GM04503 (cell line): ENCODE measurements at places on chromosomes 4 and X.
A peak's percentile ranks its signal among the peaks of the same experiment; 100 is the strongest.

- DNase-seq: no peak
Observed at GRCh38 chrX:98962996-98963395, 1447.1 kb downstream of the PCDH19 start.

DNA sequence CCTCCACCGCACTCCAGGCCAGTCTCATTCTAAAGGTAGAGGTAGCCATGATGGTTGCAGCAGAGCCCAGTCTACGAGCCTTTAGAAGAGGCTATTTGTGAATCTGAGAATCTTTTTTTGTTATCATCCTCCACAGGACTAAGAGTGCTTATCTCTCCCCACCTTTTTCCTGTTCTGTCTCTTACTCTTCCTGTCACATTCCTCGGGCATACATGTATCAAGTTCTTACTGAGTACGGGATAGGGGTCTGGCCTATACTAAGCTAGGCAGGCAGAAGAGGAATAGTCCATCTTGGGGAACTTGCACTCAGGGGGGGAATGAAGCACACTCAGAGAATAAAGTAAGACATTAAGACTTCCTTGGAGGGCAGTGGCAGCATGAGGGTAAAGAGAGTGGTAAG lies 25.7 kb downstream of the LAS1L start:
- no peak for DNase-seq

DNA sequence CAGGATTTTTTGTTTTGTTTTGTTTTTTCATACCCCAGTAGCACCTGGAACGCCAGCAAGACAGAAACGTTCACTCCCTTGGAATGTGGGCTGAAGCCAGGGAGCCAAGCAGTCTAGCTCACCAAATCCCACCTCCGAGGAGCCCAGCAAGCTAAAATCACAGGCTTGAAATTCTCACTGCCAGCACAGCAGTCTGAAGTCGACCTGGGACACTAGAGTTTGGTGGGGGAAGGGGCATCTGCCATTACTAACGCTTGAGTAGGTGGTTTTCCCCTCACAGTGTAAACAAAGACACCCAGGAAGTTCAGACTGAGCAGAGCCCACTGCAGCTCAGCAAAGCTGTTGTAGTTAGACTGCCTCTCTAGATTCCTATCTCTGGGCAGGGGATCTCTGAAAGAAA lies 99.6 kb upstream of the FGF16 start:
- DNase-seq: no peak

DNA sequence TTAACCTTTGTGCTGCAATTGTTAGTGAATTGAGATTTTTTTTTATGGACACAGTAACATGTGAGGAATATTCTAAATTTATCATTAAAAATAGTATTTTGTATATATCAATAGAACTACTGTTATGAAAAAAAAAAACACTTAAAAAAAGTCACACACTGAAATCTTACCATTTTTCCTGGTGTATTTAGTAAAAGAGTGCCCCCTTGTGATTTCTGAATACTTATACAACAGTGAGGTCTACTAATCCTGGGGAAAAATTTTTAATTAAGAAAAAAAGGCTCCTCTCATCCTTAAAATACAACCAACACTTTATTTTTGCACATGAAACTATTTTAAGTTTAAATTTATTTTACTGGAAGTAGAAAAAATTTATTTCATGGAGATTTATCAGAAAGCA lies 56.4 kb upstream of the SPOCK3 start:
- DNase-seq: no peak

- no peak for DNase-seq
Observed at GRCh38 chr4:63790377-63790776, 618.9 kb downstream of the TECRL start.

DNA sequence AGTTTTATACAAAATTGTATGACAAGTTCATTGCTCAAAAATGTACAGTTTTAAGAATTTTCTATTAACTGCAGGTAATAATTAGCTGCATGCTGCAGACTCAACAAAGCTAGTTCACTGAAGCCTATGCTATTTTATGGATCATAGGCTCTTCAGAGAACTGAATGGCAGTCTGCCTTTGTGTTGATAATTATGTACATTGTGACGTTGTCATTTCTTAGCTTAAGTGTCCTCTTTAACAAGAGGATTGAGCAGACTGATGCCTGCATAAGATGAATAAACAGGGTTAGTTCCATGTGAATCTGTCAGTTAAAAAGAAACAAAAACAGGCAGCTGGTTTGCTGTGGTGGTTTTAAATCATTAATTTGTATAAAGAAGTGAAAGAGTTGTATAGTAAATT lies 131.0 kb downstream of the TET2 start:
- no peak for DNase-seq

- DNase-seq: no peak
Observed at GRCh38 chrX:103817502-103817901, 14.6 kb downstream of the RAB9B start.

DNA sequence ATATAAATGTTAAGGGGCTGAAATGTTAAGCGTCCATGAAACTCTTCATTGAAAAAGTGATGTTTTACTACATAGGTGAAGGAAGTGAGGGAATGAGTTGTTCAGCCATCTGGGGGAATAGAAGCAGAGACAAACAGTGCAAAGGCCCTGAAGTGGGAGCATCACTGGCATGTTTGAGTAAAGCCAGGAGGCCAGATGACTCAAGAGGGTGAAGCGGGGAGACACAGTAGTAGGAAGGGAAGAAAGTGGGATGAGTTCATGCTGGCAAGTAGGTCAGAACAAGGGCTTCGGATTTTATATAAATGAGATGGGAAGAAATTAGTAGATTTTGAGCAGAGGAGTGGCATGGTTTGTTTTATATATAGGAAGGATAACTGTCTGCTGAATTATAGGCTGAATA lies 112.5 kb upstream of the MAP9 start:
- no peak for DNase-seq

GRCh38 chr4:1809754-1810502 lies 16.8 kb downstream of the FGFR3 start:
- DNase-seq: no peak

GRCh38 chrX:130575831-130576389 lies 174.1 kb downstream of the RBMX2 start:
- no peak for DNase-seq

GRCh38 chr4:17642398-17642783 lies 27.9 kb downstream of the MED28 start:
- no peak for DNase-seq

GRCh38 chr4:141021397-141022110 lies 111.7 kb downstream of the RNF150 start:
- DNase-seq: no peak

DNA sequence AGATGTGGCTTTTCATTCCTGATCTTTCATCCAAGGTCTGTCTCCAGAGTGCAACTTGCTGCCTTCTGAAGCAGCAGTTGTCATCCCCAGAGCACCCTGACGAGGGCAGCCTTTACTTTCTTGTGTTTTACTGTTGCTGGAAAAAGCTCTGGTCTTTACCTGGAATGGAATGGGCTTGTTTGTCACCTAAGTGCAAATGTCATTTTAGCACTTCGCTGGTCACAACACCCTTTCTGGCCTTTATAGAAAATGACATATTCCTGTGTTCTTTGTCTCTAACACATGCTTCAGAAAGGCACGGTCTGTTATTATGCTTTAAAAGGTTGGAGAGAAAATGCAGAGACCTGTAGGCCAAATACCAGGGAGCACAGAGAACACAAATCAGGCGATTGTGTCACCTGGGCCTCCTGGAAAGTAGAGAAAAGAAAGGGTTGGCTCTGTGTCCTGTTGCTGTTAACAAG lies 332.7 kb upstream of the IGFBP7 start:
- no peak for DNase-seq

DNA sequence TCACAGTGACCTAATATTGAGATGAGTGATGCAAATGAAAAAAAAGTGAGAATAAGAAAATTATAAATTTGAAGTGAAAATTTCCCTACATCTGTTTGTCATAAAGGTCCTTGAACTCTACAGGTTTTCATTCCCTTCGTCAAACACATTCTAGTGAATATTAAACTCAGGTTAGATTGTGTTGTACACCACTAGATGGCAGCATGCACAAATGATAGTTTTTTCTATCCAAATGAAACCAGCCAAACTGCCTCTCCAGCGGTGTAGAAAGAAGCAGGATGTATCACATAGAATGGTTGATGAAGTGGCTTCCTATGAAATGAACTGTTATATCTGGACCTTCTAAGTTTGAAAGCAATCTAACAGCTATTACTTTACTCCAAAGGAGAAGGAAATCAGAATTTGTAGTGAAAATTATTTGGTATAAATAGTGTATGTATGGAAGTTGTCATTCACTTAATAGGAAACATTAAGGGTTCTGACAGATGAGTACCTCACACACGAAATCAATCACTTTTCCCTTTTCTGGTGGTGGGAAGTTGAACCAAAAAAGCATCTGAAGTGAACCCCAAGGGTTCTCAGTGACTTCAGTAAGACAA lies 382.7 kb downstream of the UNC5C start:
- DNase-seq: peak; percentile 8

DNA sequence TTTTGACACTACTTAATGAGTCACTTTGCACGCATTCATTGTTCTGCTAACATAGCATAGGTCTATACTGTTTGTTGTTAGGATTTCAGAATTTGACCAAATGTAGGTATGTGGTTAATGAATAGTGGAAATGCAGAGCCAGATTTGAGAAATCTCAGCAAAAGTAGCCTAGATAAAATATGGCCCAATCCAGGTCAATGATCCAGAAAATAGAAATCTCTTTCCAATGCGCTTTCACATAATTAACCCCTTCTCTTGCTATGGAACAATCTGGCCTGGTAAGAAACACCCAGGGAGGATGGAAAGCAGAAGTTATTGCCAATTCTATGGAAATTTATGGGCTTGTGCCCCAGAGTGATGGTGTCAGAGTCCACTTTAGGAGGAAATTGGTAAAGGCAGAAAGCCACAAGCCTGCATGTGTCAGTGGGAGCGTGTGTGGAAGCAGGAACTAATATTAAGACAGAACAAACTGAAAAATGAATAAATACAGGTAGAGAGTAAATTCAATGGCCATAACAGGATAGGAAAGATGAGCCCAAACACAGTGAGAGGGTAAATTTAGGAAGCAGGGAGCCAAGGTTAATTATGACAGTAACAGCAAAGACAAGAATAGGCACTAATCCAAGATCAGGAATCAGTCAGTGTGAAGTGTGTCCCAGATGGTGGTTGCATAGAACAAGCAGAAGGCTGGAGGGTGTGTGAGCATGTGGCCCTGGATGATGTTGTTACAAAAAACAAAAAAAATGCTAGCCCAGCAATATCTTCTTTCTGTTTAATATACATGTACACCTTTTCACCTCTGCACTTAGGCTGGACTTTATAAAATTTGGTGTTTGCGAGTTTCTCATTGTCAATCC lies 102.9 kb downstream of the SYTL5 start:
- DNase-seq: no peak

DNA sequence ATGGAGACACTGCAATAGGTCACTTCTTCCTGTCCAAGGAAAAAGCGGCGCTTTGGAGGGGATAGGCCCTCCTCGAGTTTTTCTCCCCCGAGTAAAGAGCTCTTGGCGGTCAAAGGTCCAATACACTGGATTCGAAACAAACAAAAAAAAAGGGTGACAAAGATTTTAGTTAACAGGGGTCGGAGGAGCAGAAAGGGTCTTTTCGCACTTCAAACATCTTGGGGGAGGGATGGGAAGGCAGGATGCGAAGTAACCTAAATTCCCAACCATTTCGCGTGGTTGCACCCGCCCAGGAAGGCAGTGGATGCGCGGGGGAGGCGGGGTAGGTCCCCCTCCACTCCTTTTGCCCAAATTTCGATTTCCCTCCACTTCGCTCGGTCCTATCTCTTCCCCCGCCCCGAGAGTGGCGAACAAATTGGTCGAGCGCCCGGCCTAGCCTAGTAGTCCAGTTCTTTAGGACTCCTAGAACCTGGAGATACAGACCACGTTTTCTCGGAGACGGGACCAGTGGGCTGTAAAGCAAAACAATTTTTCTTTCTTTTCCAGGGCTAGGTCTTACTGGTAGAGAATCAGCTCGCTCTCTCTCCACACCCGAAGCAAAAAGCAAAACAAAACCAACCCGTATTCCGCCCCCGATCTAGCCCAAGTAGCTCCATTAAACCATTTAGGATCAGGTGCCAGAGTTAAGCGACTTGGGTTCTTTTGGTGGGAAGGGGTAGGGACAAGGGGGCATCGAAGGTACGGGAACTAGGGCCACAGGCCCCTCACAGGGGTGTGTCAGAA lies 2.0 kb upstream of the STAG2 start:
- no peak for DNase-seq

DNA sequence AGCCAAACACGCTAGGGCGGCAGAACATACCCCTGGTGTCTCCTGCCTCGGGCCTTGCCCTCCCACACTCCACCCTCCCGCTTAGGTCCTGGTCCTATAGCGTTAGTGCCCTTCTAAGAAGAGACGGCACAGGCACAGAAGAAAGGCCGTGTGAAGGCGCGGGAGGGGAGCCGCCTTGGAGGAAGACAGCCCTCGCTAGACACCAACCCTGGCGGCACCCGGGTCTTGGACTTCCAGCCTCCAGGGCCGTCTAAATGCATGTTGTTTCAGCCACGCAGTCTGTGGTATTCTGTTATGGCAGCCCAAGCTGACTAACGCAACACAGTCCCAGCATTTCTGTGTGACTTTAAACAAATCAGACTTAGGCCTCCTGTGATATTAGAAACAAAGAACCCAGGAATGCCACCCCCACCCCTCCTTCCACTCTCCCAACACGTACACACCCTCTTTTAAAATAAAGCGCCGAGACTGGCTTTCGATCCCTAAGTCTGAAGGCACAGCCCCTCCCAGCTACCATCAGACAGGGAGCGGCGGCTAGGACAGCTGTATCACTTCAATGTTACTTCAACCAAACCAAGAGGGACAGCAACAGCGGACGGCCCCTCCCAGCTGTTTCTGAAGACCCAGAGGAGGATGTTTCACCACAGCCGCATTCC lies 128.0 kb downstream of the AFAP1 start:
- no peak for DNase-seq

- no peak for DNase-seq
Observed at GRCh38 chrX:17535229-17535628, 160.2 kb downstream of the NHS start.

DNA sequence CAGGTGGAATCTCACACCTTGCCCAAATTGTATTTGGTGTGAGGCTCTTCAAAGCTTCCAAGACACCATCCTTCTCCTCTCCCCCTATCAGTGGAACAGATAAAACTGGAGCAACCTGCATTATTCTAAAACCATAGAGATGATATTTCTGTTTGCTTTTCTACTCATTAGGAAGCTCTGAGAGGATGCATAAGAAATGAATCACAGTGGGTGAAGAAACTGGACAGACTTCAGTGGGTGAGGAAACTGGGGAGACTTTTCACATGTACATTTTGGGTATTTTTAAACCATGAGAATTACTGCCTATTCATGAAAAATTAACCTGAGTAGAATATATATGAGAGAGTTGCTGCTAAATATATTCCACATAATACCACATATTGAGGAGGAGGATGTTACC lies 16.4 kb downstream of the HAND2 start:
- no peak for DNase-seq
